Adrenal gland (tissue), 19 donors: ENCODE measurements at places on chromosomes 4 and X.

GRCh38 chr4:151173871-151174270 lies 74.4 kb downstream of the RPS3A start:
- no peak for DNase-seq

- no peak for DNase-seq
Measured at GRCh38 chr4:26749867-26750266, 110.8 kb upstream of the STIM2 start.

DNA sequence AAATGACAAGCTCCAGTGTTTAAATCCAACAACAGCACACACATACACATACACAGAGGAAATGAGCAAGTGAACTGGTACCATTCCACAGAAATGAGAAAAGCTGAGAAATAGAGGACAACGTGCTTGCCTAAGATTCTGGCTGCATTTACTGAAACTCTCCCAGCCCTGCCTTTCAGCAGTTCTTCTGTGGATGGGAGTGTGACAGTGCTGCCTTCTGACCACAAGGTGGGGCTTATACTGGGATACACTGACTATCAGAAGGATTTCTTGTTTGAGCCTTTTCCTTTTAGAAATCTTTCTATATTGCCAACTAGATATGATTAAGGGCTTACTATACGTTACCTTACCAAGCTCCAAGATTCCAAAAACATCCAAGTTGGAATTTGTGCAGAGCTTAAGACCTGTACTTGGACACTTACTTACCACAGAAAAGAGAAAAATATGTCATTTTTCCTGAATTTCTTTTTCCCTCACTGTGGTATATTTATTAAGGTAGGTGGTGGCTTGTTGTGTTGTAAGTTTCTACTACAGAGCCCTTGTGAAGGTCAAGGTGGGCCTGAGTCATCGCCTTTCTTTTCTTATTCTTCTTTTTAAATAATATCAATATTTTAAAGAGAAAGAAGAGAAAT lies 10.7 kb upstream of the CXCL8 start:
- DNase-seq, result peak; percentile 75

GRCh38 chr4:37661772-37662171 lies 24.4 kb downstream of the RELL1 start:
- no peak for DNase-seq

- no peak for DNase-seq
Measured at GRCh38 chr4:122900314-122900713, 22.1 kb downstream of the NUDT6 start.

GRCh38 chrX:109760209-109760921 lies 27.3 kb upstream of the ACSL4 start:
- DNase-seq, result no peak
